CD4-positive, alpha-beta memory T cell (primary cell): ENCODE measurements at places on chromosomes 7 and 10. TPM values are rescaled to one million over a fixed set of nuclear protein-coding genes. Genes with fewer than 3 reads are reported as not detected.

DNA sequence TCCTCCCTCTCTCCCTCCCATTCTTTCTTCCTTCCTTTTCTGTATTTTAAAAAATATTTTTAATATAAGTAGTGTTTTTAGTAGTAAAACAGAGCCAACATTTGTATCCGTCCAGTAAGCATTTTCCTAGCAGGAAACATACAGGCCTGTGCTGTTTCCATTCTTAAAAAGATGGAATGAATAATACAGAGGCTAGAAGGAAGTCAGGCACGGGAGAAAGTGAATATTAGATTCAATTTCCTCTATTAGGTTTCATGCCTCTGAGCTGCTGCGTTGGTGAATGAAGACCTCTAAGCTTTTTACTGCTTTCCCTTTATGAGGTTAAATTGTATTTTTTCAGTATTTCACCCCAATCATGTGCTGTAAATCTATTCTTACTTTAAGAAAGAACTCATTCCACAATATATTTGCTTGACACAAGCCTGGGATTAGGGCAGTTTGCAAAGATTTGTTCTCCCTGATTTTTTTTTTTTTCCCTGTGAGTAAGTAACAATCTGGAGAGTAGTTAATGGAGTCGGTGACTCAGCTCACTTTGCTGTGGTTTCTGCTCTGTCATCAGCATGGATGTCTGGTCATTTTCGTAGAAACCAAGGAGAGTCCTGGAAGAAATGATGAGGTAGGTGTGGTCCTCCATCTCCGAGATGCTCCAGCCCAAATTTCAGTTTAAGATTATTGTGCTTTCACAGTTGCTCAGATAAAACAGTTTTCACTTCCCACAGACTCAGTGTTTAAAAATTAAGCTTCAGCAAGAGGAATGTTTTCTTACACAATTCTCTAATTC lies 76.1 kb upstream of the PITRM1 start:
- H3K36me3 ChIP-seq = no peaks in the 10 kb centered on the region
- no peak for DNase-seq
- H3K4me1 ChIP-seq = no peaks in the 10 kb centered on the region
- no peak overlapping the region for H3K27ac ChIP-seq
- H3K27me3 ChIP-seq = no peaks in the 10 kb centered on the region

DNA sequence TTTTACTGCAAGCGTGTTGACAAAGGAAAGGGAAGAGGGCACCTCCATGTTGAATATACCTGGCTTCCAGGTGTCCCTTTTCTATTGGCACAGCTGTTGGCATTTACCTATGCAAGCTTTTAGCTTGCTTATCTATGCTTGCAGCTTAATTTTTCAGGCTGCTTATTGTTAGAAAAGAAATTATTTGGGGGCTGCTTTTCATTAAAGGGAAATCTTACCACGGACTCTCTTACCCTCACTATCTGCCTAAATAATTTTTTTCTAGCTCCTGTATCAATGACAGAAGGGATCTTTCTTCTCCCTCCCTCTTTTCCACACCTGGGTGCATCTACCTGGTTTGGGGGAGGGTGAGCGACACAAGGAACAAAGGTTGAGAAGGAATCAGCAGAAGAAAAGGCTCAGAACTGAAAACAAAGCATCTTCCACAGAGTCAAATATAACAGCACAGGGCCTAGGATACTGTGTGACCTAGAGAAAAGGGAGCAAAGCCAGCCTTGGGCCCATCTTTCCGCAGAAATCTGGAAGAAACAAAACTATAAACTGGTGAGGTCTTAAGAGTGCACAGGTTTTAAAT lies 15.2 kb upstream of the GJC3 start:
- peaks cover 5% of the 10 kb centered on the region for H3K4me1 ChIP-seq
- DNase-seq = no peak
- H3K4me3 ChIP-seq = no peak overlapping the region
- H3K27me3 ChIP-seq = peaks cover 5% of the 10 kb centered on the region
- H3K36me3 ChIP-seq = no peaks in the 10 kb centered on the region

- no peaks in the 10 kb centered on the region for H3K36me3 ChIP-seq
- no peak for DNase-seq
- H3K27me3 ChIP-seq = no peaks in the 10 kb centered on the region
- no peaks in the 10 kb centered on the region for H3K4me1 ChIP-seq
- H3K4me3 ChIP-seq = no peak overlapping the region
- H3K27ac ChIP-seq = no peak overlapping the region
Observed at GRCh38 chr7:145105561-145105960, 269.7 kb upstream of the TPK1 start.

DNA sequence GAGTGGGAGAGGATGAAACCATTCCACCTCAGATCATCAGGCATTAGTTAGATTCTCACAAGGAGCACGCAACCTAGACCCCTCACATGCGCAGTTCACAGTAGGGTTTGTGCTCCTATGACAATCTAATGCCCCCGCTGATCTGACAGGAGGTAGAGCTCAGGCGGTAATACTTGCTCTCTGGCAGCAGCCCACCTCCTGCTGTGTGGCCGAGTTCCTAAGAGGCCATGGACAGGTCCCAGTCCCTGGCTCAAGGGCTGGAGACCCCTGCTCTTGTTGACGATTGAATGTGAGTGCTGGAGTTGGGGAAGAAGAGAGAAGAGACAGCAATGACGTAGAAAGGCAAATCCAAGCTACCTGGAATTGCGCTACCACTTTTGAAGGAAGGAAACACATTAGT lies 267.2 kb downstream of the TFEC start:
- H3K27ac ChIP-seq = no peak overlapping the region
- no peaks in the 10 kb centered on the region for H3K27me3 ChIP-seq
- no peak for DNase-seq
- H3K4me3 ChIP-seq = no peak overlapping the region

DNA sequence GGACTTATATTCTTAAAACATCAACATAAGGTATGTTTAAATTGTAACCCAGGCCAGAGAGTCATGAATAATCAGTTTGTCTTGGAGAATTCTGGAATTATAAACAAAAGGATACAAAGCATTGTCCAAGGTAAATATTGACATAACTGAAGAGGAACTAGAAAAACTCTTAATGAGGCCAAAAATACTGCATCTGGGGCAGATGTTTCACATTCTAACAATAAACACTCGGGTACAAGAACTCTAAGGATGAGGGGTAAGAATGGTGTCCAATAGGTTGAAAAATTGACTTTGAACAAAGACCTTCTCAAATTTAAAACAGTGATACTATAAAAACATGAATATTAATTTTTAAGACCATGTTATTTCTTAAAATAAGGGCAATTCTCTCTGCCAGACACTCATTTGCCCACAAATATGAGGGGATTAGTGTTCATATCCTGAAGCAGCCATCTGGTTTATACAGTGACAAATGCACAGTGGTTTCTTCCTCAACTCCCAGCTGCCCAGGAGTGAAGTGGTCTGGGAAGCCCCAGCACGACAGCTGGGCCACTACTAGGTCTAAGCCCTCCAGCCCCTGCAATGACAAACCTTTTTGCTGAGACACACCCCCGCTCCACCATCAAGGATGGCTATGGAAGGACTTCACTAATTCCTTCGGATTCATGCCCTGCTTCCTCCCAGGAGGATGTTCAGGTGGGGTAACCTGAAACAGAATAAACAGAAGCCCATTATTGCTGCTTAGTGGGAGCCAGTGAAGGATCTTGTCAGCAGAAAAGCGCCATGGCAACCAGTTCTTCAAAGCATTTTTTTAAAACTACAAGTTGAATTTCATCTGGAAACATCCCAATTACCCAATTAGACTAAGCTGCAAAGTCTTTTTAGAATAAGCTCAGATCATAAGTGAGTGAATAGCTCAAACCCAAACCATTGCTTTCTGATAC lies 107.5 kb upstream of the ARID5B start:
- H3K36me3 ChIP-seq = no peaks in the 10 kb centered on the region
- no peaks in the 10 kb centered on the region for H3K27me3 ChIP-seq
- H3K27ac ChIP-seq = no peak overlapping the region
- no peak overlapping the region for H3K4me3 ChIP-seq

- H3K27me3 ChIP-seq = no peaks in the 10 kb centered on the region
- no peaks in the 10 kb centered on the region for H3K4me1 ChIP-seq
- DNase-seq = no peak
- no peak overlapping the region for H3K27ac ChIP-seq
- H3K36me3 ChIP-seq = no peaks in the 10 kb centered on the region
Observed at GRCh38 chr10:29620112-29620690, 14.6 kb downstream of the SVIL start.

GRCh38 chr7:158030566-158030965 lies 557.1 kb downstream of the PTPRN2 start:
- H3K4me3 ChIP-seq = no peak overlapping the region
- DNase-seq = no peak
- H3K36me3 ChIP-seq = no peaks in the 10 kb centered on the region
- no peak overlapping the region for H3K27ac ChIP-seq

GRCh38 chr10:110303681-110304080 lies 1.0 kb downstream of the SMNDC1 start:
- DNase-seq = no peak
- peak overlapping the region; percentile 64 for H3K4me3 ChIP-seq
- H3K36me3 ChIP-seq = peaks cover 33% of the 10 kb centered on the region

DNA sequence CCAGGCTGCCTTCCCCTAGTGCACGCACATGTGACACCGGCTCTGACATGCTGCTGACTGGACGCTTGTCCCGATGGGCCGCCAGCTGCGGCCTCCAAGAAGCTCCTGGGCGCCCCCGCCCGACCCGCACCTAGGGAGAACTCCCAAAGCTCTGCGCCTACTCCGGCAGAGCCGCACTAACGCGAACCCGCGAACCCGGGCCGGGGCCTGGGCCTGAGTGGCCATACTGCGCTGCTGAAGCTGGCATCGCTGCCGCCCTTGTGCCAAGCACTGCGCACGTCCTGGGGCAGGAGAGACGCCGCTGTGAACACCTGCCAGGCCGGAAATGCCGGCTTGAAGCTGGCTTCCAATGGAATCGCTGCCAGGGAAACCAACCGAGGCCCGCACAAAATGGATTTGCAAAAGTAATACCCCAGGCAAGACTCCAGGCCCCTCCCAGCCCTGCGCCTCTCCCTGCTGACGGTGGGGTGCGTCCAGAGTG lies 85.1 kb downstream of the WASHC2A start:
- H3K36me3 ChIP-seq = no peaks in the 10 kb centered on the region
- H3K27me3 ChIP-seq = no peaks in the 10 kb centered on the region
- no peaks in the 10 kb centered on the region for H3K4me1 ChIP-seq

GRCh38 chr7:124201768-124202349 lies 169.0 kb upstream of the TMEM229A start:
- no peaks in the 10 kb centered on the region for H3K27me3 ChIP-seq

GRCh38 chr7:108249453-108249852 lies 119.3 kb upstream of the LAMB4 start:
- H3K27me3 ChIP-seq = no peaks in the 10 kb centered on the region
- no peaks in the 10 kb centered on the region for H3K36me3 ChIP-seq
- no peaks in the 10 kb centered on the region for H3K4me1 ChIP-seq
- DNase-seq = no peak

DNA sequence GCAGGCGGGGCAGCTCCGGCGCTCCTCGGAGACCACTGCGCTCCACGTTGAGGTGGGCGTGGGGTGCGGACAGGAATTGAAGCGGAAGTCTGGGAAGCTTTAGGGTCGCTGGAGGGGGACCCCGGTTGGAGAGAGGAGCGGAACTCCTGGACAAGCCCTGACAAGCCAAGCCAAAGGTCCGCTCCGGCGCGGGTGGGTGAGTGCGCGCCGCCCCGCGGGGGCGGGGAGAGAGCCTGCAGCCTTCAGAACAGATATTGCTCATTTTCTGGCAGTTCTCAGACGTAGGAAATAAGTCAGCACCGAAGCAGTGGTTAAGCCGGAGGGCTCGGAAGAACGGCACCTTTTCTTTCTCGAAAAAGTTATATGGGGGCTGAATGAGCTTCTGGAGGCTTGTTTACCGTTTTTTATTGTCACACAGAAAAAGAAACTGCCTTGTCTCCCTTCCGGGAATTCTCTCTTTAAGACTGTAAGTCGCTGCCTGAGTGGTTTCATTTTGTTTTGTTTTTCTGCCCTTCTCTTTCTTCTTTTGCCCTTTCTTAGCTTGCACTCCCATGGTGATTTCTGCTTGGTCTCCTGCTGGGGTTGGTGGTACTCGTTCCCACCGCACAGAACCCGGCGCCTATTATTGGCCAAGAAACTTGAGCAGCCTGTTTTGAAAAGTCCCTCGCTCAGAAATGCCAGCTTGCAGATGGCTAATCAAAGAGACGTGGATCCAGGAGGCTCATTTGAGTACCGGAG lies 732 bp downstream of the FAS start:
- H3K27ac ChIP-seq = peak overlapping the region; percentile 93
- H3K4me1 ChIP-seq = peaks cover 76% of the 10 kb centered on the region
- peak overlapping the region; percentile 68 for H3K4me3 ChIP-seq

DNA sequence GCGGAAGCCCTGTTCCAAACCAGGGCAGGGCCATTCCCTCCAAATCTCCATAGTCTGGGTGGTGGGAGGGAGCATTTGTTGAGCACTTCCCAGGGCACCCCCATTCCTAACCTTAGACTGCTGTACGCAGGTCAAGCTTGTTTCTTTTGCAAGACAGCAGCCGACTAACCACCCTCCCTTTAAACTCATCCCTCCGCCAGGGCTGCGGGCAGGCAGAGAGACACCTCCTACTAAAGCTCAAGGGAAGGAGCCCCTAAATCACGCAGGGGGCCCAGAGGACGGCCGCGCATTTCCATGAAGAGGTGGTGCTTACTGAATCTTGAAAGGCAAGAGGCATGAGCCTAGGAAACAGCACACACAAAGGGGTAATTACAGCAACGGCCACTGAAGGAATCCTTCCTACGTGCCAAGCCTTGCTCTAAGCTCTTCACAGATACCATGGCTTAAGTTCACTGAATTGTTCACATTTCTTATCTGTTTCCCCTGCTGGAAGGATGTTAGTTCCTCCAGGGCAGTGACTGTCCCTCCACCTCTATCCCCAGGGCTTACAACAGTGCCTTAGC lies 90.0 kb downstream of the PROSER2 start:
- DNase-seq = no peak
- H3K4me1 ChIP-seq = no peaks in the 10 kb centered on the region
- no peak overlapping the region for H3K4me3 ChIP-seq
- no peak overlapping the region for H3K27ac ChIP-seq

- no peak overlapping the region for H3K4me3 ChIP-seq
- H3K27ac ChIP-seq = no peak overlapping the region
- no peaks in the 10 kb centered on the region for H3K36me3 ChIP-seq
- H3K4me1 ChIP-seq = no peaks in the 10 kb centered on the region
- no peak for DNase-seq
Observed at GRCh38 chr7:70585071-70585470, 546.9 kb upstream of the GALNT17 start.

- no peak overlapping the region for H3K27ac ChIP-seq
- H3K27me3 ChIP-seq = no peaks in the 10 kb centered on the region
- no peak for DNase-seq
- no peaks in the 10 kb centered on the region for H3K36me3 ChIP-seq
- no peak overlapping the region for H3K4me3 ChIP-seq
Observed at GRCh38 chr10:44439239-44439957, 54.5 kb upstream of the CXCL12 start.

GRCh38 chr10:58087896-58088295 lies 179.8 kb downstream of the IPMK start:
- H3K36me3 ChIP-seq = no peaks in the 10 kb centered on the region
- H3K4me1 ChIP-seq = no peaks in the 10 kb centered on the region
- H3K4me3 ChIP-seq = no peak overlapping the region
- DNase-seq = no peak
- no peaks in the 10 kb centered on the region for H3K27me3 ChIP-seq
- no peak overlapping the region for H3K27ac ChIP-seq

The HOXA5 gene
- polyA plus RNA-seq = not detected

The EBLN1 gene
- not detected for polyA plus RNA-seq

The HELLS gene
- polyA plus RNA-seq = 3.0 TPM

The OIT3 gene
- polyA plus RNA-seq = not detected

The CYP3A7 gene
- polyA plus RNA-seq = not detected

The ZC3HAV1 gene
- 150 TPM for polyA plus RNA-seq

The SFTPA1 gene
- polyA plus RNA-seq = not detected

The SLC35G1 gene
- polyA plus RNA-seq = 7.3 TPM

The VWDE gene
- not detected for polyA plus RNA-seq

The GNAI1 gene
- not detected for polyA plus RNA-seq

The ACTL6B gene
- polyA plus RNA-seq = not detected

The CEP55 gene
- polyA plus RNA-seq = 0.36 TPM
